ENCODE measurements at places on chromosomes 3 and 15. TPM values are rescaled to one million over a fixed set of nuclear protein-coding genes. Genes with fewer than 3 reads are reported as not detected.

GRCh38 chr3:113730550-113730949 lies 15.5 kb downstream of the NAA50 start:
- DNase-seq: no peak

Gene CLEC3B
- total RNA-seq: not detected

DNA sequence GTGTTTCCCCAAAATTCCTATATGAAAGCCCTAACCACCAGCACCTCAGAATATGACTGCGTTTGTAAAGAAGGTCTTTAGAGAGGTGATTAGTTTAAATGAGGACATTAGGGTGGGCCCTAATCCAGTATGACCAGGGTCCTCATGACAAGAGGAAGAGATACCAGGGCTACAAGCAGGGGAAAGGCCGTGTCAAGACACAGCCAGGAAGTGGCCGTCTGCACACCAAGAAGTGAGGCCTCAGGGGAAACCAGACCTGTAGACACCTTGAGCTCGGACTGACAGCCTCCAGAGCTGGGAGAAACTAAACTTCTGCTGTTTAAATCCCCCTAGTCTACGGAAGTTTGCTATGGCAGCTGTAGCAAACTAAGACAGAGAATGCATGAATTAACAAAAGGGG lies 14.2 kb downstream of the KIF7 start:
- DNase-seq: no peak

GRCh38 chr3:55501905-55502304 lies 14.8 kb upstream of the WNT5A start:
- DNase-seq: no peak

Gene NUP210
- 91.9 TPM for total RNA-seq

- no peak for DNase-seq
Measured at GRCh38 chr15:77546050-77546501, 86.6 kb downstream of the LINGO1 start.
